RWPE2 (cell line): ENCODE measurements at places on chromosomes 3 and 15.

GRCh38 chr15:39719109-39719508 lies 63.5 kb downstream of the FSIP1 start:
- DNase-seq, result no peak

GRCh38 chr15:62145015-62145735 lies 19.9 kb downstream of the C2CD4B start:
- DNase-seq, result no peak

- DNase-seq, result no peak
Measured at GRCh38 chr3:7190095-7190494, 329.2 kb downstream of the GRM7 start.

GRCh38 chr15:58875343-58875742 lies 58.1 kb downstream of the SLTM start:
- no peak for DNase-seq

GRCh38 chr3:147119989-147120388 lies 286.4 kb downstream of the ZIC4 start:
- DNase-seq, result no peak

DNA sequence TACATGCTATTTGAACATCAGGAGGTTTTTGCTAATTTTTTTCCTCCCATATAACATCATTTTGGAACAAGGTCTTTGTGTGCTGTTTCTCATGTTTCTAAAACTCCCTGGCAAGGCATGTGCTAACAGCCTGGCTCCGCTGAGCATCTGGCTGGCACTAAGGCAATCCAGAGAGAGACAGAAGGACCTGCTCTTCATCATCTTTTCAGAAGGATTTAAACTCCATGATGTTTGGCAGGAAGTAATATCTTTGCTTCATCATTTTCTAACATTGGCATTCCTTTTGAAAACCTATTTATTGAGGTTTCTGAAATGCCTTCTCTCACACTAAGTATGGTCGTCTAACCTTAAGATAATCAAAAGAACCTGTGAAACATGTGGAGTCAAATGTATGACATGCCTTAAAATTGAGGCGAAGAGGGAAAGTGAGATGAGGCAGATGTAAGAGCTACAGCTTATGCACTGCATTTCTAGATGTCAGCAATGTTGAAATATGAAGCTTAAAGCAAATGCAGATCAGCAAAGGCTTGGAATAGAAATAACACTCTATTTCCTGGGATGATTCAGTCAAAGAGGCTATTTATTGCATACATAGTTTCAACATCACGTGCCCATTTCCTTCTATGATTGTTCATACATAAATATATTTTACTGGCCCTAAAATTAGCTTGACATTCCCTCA lies 592.0 kb downstream of the ZNF385D start:
- no peak for DNase-seq

DNA sequence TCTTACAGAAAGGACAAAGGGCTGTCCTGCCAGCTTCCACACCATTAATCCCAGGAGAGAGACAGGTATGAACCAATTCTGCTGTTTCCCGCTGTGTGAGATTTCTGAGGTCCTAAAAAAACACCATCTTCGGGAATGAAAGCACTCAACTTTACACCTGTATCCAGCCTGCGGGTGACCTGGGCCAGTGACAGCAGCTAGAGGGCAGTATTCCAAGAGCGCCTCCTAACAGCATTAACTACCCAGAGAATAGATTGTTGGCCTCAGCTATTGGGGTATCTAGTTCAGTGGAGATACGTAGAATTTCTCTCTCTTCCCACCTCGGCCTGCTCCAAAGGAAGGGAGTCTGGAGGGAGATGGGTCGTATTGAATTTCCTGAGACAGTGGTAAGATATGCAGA lies 55.1 kb downstream of the WDR76 start:
- peak; percentile 16 for DNase-seq

GRCh38 chr3:99753268-99753975 lies 64.2 kb upstream of the CMSS1 start:
- DNase-seq, result no peak

DNA sequence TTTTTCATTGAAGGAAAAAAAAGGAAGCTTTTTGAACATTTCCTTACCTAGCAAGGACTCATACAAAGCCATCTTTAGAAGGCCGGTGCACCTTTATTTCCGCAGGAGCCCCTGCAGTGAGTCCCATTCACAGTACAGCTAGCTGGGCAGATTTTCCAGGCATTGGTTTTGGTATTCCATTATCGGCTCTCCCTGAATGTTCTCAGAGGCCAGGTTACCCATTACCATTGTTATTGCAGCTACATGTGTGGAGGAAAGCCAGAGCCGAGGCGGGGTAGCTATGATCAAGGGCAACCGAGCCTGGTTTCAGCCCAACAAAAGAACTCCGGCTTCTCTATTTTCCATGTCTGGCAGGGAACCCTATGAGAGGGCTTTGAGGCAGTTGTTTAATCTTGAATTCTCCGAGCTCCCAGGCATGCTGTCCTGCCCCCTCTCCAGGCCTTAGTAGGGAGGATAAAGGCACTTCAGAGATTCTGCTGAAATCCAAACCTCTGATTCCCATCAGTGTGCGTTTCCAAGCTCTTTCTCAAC lies 100.3 kb downstream of the LRRK1 start:
- peak; percentile 39 for DNase-seq

GRCh38 chr3:15462451-15462850 lies 35.1 kb downstream of the EAF1 start:
- no peak for DNase-seq

DNA sequence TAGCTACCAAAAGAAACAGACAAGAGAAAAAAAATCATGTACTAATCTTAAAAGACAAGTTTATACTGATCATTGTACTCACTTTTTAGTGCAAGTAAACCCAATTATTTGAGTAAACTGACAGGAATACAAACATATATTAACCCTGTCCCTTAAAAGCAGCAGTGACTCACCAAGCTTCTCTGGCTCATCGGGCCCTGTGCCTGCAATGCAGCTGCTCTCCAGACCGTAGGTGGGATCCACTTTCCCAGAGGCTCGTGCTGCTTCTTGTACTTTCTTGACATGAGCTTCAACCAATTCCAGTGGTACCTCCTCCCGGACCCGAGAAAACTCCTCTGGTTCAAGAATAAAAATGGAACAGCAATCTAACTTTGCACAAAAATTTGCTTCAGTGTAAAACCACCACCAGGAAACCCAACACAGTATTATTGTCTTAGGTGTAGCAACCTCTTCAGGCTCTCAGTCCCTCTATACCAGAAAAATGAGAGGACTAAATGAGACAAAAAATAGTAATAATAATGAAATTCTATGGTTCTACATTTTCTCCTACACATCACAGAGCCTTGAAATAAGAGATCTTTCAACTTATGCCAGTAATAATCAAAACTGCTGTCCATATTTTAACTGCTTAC lies 82.6 kb upstream of the CSPG5 start:
- no peak for DNase-seq

- DNase-seq, result peak; percentile 89
Measured at GRCh38 chr15:88911766-88912118, 1.4 kb downstream of the MFGE8 start.

- DNase-seq, result no peak
Measured at GRCh38 chr15:83835479-83835878, 181.6 kb downstream of the ADAMTSL3 start.

- no peak for DNase-seq
Measured at GRCh38 chr15:100663086-100663914, 60.9 kb downstream of the ASB7 start.

DNA sequence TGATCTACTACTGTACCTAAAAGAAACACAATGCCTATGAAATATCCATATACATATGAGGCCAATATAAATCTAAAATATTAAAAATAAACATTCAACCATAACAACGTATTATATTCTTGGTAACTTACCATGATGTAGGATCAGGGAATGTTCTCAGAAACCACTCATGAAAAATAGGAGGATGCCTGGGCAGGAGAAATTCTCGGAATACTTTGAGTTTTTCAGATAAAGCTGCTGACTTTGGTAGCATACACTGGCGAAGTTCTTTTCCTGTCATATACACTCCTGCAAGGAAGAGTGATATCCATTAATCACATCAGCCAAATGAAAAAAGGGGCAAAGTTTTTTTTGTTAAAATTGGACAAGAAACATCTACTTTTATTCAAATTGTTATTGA lies 11.3 kb upstream of the XRN1 start:
- DNase-seq, result no peak

GRCh38 chr3:183833516-183833915 lies 8.1 kb upstream of the MAP6D1 start:
- DNase-seq, result no peak

- DNase-seq, result no peak
Measured at GRCh38 chr3:194976049-194976451, 290.4 kb downstream of the FAM43A start.

DNA sequence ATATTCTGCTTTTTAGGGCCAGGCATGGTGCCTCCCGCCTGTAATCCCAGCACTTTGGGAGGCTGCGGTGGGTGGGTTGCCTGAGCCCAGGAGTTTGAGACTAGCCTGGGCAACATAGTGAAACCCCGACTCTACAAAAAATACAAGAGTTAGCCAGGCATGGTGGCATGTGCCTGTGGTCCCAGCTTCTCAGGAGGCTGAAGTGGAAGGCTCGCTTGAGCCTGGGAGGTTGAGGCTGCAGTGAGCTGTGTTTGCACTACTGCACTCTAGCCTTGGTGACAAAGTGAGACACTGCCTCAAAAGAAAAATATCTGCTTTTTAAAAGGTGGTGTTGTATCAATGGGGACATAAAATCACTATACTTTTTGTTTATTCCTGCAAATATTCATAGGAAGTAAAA lies 112.8 kb downstream of the C3orf38 start:
- no peak for DNase-seq

DNA sequence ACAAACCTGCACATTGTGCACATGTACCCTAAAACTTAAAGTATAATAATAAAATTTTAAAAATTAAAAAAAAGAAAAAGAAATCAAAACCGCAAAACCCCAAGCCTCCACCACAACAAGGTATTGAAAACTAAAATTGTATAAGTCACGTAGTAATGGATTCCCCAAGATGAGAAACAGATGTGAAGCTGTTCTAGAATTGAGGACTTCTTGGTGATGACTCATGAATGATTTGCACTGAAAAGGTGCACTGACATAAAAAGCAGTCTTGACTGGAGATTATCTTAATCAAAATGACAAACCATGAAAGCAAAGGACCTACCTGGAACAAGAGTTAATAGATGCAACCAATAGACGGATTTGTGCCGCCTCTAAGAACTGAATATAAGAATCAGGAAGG lies 225.8 kb downstream of the MYRIP start:
- no peak for DNase-seq
